ENCODE measurements at places on chromosomes 1 and 21. TPM values are rescaled to one million over a fixed set of nuclear protein-coding genes. Genes with fewer than 3 reads are reported as not detected.

Gene CIART
- polyA plus RNA-seq, result 8.3 TPM

GRCh38 chr1:111848852-111849545, 93.3 kb downstream of the DDX20 start:
- no peak for DNase-seq

Gene C1orf87
- polyA plus RNA-seq, result 0.21 TPM

Gene KRTAP21-2
- not detected for polyA plus RNA-seq
